ENCODE measurements at places on chromosomes 2 and 18.

- no peak for DNase-seq
Observed at GRCh38 chr2:149826471-149827125, 239.0 kb upstream of the MMADHC start.

DNA sequence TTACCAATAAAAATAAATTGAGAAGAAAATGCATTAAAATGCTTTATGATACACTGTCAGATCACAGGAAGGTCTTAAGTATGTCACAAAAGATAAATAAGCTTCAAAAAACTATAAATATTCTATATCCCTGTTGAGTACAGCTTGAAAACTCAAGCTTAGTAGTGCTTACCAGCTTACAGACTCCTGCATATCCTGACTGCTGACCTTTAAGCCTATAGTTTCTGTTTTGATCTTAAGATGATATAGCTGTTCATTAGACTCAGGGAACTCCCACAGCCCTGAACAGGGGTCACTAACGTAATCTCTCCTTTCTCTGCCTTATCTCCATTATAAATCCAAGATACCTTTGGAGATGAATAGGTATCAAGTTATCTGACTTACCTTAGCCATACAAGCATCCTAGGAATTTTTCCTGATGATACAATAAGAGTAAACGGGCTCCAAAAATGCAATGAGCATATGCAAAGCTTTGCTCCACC lies 93.7 kb upstream of the RBBP8 start:
- no peak for DNase-seq

GRCh38 chr18:9226463-9226862 lies 89.9 kb downstream of the ANKRD12 start:
- no peak for DNase-seq

- peak; percentile 31 for DNase-seq
Observed at GRCh38 chr2:98761267-98761781, 30.4 kb upstream of the MGAT4A start.

DNA sequence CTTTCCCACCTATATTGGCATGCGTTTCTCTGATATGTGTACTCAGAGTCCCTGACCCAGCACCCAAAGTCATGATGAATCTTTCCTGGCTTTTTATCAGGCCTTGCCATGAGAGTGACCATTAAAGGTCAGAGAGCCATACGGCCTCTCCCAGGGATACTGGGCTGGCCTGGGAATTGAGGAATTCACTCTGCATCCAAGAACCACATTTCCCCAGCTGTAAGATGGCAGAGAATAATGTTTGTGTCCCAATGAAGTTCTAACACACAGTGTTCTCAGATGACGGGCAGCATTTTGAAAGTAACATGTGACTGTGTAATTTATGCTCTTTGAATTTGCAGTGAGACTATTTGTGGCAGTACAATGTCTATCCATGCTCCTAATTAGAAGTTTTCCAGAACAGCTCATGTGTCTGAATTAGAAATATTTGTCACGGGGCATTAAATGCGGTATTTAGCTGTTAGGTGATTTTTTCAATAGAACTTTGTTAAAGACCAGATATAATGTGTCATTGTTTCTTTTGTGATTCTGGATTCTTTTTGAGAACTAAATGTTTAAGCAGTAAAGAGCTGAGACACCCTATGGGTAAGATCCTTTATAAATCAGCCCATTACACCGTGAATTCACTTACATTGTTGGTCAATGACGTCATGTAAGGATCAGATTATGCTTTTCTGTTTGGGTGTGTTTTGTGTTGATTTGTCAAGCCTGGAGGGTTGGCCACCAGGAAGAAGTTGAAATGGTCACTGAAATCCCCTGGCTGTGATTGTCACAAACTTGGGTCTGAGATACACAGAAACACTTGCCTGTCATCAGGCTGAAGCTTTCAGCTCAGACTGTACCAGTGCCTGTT lies 7.3 kb upstream of the SLC3A1 start:
- DNase-seq, result no peak

DNA sequence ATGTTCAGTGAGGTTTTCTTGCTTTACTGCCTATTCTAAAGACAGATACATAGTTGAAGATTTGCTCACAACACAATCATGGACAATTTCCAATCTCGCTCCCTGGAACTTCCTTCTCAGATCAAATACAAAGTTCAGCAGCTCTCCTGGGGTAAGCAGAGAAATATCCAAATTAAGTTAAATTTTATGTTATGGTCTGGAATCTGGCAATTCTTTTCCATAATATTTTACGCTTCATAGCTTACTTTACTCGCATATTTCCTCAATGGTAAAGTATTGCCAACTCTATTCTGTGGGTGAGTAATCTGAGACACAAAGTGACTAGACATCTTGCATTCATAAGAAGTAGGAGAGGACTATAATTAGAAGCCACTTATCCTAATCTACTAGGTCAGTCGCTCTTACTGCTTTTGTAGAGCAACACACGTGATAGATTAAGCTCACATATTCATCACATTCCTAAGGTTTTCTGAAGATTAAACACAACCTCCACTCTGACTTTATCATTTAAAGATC lies 529.4 kb downstream of the CCDC85A start:
- DNase-seq, result no peak

- DNase-seq, result no peak
Observed at GRCh38 chr2:143344780-143345179, 215.6 kb downstream of the ARHGAP15 start.

- peak; percentile 98 for DNase-seq
Observed at GRCh38 chr2:231464576-231465540, 574 bp upstream of the NCL start.

GRCh38 chr2:209965723-209966122 lies 36.7 kb upstream of the RPE start:
- DNase-seq, result no peak

DNA sequence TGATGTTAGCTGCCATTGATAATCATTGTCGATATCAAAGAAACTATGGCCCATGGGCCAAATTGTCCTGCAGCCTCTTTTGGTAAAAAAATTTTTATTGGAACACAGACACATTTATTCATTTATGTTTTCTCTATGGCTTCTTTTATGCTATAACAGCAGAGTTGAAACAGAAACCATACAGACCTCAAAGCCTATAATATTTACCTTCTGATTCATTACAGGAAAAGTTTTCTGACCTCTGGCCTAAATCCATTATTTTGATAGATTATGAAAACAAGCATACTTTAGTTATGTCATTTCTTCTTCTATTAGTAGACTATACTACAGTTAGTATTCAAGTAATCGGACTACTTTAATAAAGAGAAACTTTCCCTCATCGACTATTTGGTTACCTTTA lies 349.7 kb upstream of the GALNT5 start:
- no peak for DNase-seq

DNA sequence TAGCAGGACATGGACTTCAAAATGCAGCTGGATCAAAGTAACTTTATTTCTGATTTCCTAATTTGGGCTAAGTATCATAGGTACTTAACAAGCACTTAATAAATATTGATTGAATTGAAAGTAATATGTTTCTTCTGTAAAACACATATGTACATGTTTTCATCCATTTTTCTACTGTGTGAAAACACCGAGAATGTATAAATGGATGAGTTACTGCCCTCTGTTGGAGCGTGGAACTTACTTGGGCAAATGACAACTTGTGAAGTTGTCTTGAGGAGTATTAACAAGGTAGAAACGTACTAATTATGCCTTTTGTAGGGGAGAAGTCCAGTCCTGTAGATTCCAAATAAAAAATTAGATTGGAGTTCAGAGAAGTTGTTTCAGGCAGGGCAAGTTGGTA lies 87.2 kb downstream of the PHLPP1 start:
- no peak for DNase-seq

- no peak for DNase-seq
Observed at GRCh38 chr2:240903191-240904060, 2.7 kb upstream of the CROCC2 start.

DNA sequence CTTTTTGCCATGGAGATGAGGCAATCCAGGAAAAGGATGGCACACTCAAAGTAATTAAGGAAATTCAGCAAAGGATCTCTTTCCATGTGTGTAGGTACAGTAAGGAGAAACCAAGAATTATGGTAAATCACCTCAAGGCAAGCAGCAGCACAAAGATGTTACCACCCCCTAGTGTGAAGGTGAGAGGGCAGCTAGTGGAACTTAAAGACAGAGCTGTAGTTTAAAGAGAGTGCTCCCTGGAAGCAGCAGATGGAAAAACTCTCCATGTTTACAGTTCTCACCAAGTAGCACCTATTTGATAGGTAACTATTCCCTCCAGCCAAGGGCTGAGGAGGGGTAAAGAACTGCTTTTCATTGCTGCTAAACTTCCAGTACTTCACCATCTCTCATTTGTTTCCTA lies 860.4 kb upstream of the CRIM1 start:
- no peak for DNase-seq

DNA sequence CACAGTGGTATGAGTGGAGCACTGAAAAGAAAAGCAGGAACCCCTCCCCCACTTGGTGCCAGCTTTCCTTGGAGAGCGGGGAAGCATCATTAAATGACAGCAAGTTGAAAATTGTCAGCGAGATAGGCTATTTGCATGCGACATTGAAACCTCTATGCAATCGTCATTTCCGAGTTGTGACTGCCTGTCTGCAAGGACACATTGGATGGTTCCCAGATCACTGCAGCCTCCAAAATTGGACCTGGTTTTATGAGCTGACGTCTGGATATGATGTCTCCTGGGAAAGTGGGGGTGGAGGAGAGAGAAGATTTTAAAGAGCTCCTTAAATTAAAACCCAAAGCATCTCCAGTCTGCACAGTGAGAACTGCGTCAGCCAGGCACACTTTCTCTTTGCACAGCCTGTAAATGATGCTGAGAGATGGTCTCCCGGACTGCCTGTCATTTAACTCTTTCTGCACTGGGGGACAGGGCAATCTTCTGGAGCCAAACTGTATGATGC lies 57.8 kb upstream of the KIF5C start:
- no peak for DNase-seq

- DNase-seq, result no peak
Observed at GRCh38 chr18:35268821-35269220, 21.2 kb downstream of the ZSCAN30 start.

DNA sequence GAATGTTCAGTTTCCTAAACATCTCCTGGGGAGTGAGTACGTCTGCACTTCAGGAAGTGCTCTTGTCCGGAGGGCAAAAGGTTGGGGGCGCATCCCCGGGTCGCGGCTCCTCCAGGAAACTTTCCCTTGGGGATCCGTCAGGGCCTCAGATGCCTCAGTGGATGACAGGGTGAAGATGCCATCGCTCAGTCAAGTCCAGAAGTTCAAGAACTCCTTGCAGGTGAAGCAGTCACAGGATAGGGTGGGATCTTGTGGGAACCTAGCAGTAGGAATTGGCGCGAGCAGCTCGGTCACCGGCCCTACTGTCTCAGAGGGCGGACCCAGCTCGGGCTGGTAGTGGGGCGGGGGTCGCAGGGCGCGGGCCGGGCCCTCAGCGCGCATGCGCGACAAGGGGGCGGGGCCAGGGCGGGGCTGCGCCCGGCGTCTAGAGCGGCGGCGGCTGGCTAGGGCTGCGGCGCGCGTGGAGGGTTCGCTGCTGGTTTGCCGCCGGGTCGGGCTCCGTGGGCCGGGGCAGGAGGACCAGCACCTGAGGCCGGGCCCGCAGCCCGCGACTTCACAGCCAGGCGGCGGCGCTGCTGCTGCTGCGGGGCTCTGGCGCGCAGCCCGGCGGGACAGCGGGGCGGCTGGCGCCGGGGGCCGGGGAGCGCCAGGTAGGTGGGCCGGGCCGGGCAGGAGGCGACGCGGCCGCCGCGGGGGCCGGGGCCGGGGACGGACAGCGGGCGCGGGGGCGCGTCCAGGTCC lies at the start of gene INPP4A:
Gene INPP4A (plus strand): TSS at position 423 of the 741 bp plus-strand sequence. CDS start 75,191 bp downstream, outside the sequence.
- peak; percentile 40 for DNase-seq

- no peak for DNase-seq
Observed at GRCh38 chr2:99725820-99726219, 236.0 kb upstream of the REV1 start.
